ENCODE measurements at places on chromosomes 6 and 20.

DNA sequence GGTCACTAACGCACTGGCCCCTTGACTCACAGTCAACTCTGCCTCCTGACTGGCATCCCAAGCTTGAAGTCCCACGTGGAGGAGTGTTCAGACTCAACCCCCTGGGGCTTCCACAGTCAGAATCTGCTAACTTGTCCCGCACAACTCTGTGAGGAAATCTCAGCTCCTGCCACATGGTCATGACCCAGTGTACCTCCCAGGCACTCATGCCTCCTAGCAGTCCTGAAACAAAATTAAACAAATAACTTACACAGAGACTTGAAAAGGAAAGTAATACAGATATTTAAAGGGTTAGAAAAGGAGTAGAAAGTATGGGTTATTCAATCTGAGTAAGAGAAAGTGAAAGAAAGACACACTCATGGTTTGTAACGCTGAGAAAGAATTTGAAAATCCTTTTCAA, 134.9 kb downstream of the GMDS start:
- DNase-seq: no peak

- no peak for DNase-seq
Observed at GRCh38 chr6:63663956-63664281, 28.3 kb downstream of the PHF3 start.

DNA sequence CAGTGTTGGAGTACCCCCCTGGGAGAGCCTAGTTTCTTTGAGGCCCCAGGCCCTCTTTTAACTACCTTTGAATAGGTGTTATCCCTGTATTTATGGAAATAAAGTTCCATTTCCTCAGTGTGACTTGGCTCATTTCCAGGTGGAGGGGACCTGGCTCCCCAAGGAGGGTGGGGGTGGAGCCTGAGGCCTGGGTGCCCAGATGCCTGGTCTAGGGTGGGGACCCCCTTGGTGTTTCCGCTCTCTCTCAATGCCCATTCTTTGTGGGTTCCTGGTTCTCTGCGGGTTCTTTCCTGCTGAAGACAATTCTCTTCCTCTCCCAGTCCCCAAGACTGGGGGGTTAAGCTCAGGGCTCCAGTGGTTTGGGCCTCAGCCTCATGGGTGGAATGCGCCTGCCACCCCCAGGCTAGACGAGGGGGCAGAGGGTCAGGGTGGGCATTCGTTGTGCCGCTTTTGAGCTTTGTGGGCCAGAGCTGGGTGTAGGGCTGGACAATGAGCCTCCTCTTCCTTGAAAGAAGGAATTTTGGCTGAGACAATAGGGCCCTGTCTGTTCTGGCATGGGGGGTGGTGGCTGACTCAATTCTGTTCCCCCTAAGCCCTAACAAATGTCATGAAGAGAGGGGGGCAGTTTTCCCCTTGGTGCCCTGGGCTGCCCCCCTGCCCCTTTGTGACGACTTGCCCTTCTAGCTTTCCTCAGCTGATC, 686 bp upstream of the EGFL8 start:
- no peak for DNase-seq

GRCh38 chr20:9999645-10000044, 35.1 kb upstream of the ANKEF1 start:
- DNase-seq: no peak

- no peak for DNase-seq
Observed at GRCh38 chr6:5943591-5943990, 63.1 kb downstream of the NRN1 start.

- no peak for DNase-seq
Observed at GRCh38 chr6:11761744-11762620, 16.6 kb downstream of the ADTRP start.

- no peak for DNase-seq
Observed at GRCh38 chr6:34697904-34698559, 1.5 kb upstream of the ILRUN start.

DNA sequence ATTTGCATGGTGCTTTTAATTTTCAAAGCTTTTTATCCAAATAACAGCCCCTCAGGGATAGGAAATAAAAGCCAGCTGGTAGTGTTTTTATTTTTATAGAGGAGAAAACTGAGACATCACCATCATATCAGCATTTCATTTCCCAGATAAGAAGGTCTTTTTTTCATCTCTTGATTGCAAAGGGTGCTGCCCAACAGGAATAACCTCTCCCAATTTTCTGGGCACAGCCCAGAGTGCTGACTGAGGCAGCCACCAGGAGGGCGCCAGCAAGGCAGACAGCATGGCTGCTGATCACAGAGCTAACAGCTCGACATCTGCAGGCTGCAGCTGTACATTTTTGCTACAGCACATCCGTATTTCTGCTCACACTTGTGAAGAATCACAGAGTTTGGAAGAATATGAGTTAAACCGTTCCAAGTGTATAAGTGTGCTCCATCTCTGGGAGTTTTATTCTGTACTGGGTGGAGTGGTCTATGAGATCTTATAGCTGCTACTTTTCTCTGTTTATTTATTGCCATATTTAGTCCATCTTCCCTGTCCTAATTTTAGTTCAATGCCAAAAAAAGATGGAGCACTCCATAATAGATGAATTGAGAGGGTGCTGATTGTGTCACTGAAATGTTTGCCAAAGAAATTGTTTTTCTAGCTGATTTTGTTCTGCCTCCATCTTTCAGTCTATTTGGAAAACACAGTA, 85.5 kb upstream of the C20orf144 start:
- DNase-seq: no peak

GRCh38 chr6:169564453-169565240, 137.2 kb downstream of the WDR27 start:
- DNase-seq: no peak

GRCh38 chr6:8859501-8859900, 424.2 kb upstream of the SLC35B3 start:
- no peak for DNase-seq

DNA sequence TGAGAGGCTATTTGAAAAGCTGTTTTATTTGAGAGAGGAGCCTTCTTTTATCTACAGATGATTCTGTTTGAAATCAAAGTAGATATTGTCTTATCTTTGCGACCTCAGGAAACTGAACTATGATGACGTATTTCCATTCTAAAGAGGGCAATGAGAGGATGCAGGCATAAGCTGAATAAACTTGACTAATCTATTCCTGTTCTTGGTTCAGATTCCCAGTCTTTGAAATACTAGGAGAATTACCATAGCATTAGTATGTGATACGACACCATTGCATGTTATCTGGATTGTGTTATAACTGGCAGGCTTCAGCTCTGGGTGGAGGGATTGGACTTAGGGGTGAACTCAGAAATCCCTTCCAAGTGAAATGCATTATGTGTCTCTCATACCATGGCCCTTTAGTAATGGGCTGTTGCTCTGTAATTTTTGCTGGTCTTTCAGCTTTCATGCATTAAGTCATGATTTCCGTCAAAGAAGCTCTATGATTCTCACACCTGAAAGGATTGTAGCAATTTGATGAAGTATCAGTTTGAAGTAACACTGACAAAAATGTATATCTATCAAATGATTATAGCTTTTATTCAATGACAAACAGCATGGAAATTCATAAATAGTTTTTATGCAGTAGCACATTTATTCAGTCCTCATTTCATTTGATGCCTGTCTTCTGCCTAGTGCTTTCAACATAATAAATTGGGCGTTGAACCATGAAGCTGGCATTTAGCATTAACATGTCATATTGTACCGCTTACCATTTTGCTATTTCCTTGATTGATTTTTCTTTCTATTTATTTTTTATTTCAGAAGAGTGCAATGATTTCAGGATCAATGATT, 138.4 kb upstream of the SPACA1 start:
- DNase-seq: no peak

DNA sequence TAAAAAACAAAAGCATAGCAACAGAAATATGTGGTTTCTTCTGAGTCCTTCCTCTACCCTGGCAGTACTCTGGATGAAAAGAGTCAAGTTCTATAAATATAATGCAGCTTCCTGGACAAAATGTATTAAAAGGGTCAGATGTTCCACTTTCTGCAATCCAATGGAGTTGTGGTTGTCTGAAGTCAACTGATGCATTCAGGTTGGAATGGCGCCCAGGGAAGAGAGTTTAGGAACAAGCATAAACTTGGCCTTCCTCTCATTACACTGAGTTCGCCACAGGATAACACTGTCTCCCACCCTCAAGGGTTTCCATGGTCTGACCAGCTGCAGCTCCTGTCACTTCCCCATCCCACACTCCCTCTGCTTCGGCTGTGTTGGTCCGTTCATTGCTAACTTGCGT, 66.4 kb downstream of the PLEKHG1 start:
- DNase-seq: no peak

DNA sequence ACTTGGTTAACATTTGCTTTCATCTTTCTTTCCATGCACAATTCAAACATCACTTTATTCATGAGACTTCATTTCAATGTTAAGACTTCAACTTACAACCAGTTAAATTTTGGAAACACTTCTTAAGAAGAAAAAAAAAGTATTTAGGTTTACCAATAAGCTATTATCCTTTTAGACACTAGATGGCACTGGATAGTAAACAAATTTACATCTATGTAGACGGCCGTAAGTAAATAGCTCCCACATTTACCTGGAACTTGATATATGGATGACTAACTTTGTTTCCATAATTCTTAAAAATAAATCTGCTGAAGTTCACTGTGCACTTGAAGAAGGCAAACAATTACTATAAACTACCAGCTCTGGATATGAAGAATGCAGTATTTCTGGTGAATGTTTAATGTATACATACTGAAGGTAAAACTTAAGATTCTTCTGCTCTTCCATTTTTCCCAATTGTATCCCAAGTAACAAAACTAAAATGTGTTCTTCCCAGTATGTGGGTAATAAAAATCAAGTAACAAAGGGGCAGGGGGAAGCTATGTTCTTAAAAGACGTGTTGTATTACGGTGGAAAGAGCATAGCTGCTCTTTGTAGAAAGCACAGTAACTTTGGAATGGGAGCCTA, 130.6 kb upstream of the C6orf118 start:
- DNase-seq: no peak

DNA sequence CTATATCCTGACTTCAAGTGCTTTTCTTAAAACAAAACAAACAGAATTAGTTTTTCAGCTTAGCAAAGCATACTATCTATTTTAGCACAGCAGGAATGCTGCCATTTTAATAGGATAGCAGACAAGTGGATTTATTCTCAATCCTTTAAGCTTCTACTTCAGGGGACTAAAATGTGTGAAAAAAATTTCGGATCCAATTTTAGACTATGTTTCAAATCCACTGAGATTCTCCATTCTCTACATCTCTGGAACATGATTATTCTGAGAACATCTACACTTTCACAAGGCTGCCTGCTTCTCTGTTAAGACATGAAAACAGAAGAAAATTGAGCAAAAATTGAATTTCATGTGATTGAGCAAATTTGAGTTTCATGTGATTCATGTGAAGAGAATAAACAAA, 1321.3 kb downstream of the HACE1 start:
- DNase-seq: no peak

- DNase-seq: peak; percentile 37
Observed at GRCh38 chr6:35569011-35569461, 56.3 kb upstream of the TULP1 start.

DNA sequence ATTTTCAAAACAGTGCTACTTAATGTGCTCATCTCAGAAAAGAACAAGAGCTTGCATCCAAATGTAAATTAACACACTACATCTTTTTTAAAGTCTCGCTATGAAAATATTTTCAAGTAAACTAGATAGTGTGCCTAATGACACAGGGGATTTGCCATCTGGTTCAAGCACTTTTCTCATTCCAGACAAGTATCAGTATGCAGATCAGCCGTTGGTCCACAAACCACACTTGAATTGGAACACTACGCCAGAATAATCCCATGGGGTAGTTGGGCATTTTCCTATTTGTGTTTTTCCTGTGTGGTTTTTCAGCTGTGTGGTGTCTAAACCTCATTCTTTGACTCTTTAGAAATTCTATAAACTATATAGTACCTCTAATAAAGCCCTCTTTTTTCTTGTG, 256.2 kb downstream of the EPHA7 start:
- no peak for DNase-seq

DNA sequence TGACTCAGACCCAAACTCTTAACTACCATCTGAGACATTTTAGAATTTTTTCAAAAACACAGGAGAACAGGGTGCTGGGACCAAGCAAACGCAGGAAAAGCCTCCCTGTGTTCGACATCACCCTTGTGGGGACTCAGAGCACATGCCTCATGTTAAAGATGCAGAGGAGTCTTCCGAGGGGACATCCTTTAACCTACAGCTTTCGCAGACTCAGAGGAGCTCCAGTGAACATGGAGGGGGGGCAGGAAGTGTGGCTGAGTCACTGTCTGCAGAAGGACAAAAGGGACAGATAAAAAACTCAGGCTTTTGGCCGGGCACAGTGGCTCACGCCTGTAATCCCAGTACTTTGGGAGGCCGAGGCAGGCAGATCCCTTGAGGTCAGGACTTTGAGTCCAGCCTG, 15.1 kb downstream of the BMP7 start:
- no peak for DNase-seq

DNA sequence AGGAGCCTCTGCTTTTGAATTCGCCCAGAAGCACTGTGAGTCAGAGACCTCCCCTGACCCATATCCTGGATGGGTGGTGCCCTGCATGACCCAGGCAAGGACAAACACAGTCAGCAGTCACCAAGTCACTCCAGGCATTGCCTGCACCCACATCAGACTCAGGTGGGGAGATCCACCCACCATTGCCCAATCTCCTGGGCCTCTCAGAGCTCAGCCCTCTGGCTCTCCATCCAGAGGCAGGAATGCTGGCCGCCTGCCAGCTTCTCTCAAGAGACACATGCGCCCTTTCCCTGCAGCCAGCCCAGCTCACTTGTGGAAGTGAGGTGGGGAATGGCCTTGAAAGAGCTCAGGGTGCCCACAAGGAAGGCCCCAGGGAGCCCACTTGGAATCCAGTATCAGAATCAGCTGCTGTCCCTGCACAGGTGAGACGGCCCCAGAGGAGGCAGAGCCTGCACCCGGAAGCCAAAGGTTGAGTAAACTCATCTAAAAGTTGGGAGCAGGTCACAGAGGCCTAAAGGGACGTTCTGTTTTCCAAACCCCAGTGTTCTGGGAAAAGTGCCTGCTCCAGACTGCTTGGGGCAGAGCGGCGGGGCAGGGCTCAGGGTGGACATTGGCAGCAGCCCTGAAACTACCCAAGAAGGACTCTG, 129.8 kb downstream of the PREX1 start:
- DNase-seq: no peak

- no peak for DNase-seq
Observed at GRCh38 chr6:148146717-148147462, 195.7 kb upstream of the SASH1 start.

GRCh38 chr6:96990462-96990861, 65.9 kb downstream of the KLHL32 start:
- DNase-seq: no peak
